ENCODE measurements at places on chromosomes 16 and 17.
A peak's percentile ranks its signal among the peaks of the same experiment; 100 is the strongest.

- no peak for DNase-seq
Observed at GRCh38 chr16:84481051-84481735, 23.3 kb downstream of the MEAK7 start.

GRCh38 chr17:81374890-81375289 lies 20.4 kb upstream of the BAHCC1 start:
- no peak for DNase-seq

DNA sequence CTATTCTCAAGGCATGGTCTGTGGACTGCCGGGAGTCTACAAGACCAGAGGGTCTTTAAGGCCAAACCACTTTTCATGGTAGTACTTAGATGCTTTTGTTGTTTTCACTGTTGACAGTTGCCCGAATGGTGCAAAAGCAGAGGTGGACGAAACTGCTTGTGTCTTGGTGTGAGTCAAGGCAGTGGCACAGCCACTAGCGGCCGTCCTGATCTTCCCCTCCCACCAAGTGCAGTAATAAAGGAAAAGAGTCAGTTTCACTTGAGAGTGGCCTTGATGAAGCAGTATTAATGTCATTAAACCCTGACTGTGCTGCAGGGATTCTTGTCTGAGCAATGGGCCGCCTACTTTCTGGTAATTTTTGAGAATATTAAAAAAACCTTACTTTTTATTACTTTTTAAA lies 109.1 kb downstream of the PRKCA start:
- no peak for DNase-seq

DNA sequence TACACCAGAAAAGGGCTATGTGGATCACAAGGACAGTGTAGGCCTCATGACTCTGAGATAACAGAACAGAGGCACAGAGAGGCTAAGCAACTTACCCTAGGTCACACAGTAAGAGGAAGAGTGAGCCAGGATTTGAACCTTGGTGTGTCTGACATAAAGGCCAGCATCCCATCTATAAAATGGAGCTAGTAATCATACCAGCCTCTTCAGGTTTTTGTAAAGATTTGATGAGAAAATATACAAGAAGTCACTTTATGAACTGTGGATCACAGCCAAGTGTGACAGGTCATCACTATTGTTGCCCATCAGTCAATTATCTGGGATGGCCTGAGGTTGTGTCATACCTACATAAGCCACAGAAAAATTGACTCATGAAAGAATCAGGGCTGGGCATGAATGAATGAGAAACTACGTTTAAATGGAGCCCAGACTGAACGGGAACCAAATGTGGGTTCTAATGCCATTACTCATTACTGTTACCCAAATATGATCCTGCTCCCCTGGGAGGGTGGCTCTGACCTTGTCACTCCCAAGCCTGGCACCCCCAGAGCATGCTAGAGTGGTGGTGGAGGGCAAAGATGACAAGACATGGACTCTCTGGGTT lies 21.0 kb downstream of the FBXO39 start:
- DNase-seq = no peak

GRCh38 chr16:71670537-71670936 lies 44.6 kb downstream of the MARVELD3 start:
- no peak for DNase-seq

DNA sequence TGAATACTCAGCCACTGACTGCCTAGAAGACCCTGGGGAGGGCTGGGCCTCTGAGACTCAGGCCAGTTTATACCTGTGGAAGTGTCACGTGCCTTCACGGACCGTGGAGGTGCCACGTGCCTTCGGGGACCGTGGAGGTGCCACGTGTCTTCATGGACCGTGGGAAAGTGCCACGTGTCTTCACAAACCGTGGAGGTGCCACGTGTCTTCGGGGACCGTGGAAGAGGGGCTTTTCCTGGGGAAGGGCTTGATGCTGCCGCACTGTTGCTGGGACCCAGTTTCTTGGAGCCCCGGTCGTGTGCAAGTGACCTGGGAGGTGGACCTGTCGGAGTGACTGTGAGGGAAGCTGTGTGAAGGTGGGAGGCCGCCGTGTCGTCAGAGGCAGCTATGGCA lies 166.2 kb downstream of the BANP start:
- no peak for DNase-seq

- no peak for DNase-seq
Observed at GRCh38 chr16:13067648-13068047, 166.2 kb downstream of the SHISA9 start.

- DNase-seq = no peak
Observed at GRCh38 chr17:40219594-40220338, 662 bp downstream of the WIPF2 start.

- DNase-seq = peak; percentile 36
Observed at GRCh38 chr17:43940630-43941029, 1.6 kb downstream of the PPY start.

GRCh38 chr16:69939821-69940585 lies 11.1 kb upstream of the CLEC18A start:
- no peak for DNase-seq

GRCh38 chr17:13702266-13702665 lies 100.5 kb upstream of the HS3ST3A1 start:
- DNase-seq = no peak

DNA sequence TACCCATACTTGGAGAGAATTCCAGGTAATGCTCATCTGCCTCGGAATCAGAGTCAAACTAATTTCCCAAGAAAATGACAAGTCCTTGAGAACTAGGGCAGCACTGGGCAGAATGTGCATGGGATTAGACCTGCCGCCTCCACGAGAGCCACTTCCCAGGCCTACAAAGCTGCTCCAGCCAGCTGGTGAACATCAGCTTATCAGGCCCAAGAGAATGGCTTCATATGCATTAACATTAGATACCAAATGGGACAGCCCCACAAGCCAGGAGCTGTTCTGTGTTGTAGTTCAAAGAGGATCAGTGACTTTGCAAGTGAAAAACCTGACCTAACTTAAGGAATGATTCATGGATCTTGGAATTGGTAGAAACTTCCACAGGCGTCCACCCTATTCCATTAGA lies 203.3 kb downstream of the CYLD start:
- DNase-seq = no peak

DNA sequence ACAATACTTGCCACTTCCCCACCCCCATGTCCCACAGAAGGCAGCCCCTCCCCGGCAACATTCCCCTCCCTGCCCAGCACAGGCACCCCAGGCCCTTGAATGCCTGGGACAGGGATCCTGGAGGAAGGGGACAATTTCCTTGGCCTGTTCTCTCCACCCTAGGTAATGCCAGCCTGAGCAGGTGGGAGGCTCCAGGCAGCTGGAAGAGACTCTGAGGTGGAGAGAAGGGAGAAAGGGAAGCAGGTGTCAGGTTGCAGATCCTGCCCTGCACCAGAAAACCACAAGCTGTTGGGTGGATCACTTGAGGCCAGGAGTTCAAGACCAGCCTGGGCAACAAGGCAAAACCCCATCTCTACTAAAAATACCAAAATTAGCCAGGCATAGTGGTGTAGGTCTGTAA lies 8.9 kb downstream of the MPP2 start:
- DNase-seq = no peak

- no peak for DNase-seq
Observed at GRCh38 chr16:78689536-78689935, 590.1 kb downstream of the WWOX start.

DNA sequence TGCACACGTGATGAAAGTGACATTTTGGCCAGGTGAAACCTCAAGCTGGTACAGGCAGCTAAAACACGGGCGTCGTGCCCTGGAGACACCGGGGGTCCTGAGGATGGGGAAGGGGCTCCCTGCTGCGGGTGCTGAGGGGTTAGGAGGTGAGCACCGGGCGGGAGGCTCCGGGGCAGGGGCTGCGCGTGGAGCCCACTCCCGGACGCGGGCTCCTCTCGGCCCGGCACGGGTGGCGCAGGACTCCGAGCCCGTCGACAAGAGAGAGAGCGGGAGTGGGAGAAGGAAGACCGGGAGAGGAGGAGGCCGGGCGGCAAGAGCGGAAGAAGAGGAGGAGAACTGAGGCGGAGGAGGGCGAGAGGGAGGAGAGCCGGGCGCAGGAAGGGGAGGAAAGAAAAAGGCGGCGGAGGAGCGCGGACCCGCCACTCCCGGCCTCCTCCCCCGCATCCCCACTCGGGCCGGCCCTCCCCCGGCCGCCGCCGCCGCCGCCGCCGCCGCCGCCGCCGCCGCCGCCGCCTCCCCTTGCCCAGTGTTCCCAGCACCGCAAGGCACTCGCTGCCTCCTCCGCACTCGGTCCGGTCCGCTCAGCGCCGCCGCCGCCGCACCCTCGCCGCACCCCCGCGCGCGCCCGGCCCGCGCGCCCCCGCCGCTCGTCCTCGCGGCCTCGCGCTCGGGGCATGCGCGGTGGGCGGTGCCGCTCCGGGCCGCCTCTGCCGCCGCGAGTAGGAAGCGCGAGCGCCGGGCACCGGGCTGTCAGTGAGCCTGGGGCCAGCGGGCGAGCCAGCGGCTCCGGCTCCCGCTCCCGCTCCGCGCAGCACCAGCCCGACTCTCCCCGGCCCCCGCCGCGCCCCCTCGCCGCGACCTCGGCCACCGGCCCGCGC lies at the start of gene PRKCA:
TSS of gene PRKCA (plus strand) at position 750 of the 878 bp plus-strand sequence.
- peak; percentile 54 for DNase-seq

GRCh38 chr16:9681508-9681907 lies 500.7 kb downstream of the GRIN2A start:
- no peak for DNase-seq

DNA sequence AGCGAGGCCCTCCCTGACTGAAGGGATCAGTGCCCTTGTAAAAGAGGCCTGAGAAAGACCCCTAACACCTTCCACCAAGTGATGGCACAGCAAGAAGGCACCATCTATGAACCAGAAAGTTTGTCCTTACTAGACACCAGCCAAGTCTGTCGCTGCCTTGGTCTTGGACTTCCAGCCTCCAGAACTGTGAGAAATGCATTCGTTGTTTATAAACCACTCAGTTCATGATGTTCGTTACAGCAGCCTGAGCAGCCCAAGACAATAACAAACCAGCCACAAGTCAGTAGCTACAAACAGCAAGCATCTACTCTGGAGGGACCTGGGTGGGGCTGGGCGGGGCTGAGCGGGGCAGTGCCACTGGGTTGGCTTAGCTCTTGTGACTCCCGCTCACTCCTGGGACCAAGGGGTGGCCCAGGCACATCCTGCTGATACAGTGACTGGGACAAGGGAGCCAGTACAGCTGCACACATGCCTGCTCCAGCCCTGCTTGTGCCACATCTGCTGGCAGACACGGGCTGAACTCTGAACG lies 234.9 kb downstream of the IRF8 start:
- DNase-seq = no peak

GRCh38 chr17:2795441-2796163 lies 636 bp upstream of the RAP1GAP2 start:
- no peak for DNase-seq

DNA sequence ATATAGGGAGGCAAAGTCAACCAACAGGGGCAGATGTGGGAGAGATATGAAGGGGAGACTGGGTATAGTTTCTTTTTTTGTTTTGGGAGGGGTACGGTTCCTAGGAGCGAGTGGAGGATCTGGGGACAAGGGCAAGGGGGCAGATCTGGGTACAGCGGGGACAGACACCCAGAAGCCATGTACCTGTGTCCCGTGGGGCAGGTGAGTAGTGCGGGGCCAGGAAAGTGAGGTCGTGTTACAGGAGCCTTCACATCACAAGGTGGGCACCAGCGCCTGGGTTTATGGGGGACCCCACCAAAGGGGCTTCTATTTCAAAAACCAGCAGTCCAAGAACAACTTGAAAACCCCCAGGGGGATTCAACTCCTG lies 11.5 kb downstream of the LITAF start:
- DNase-seq = no peak

- DNase-seq = no peak
Observed at GRCh38 chr17:43431714-43432523, 33.1 kb downstream of the ARL4D start.

GRCh38 chr16:48897698-48898205 lies 287.8 kb upstream of the N4BP1 start:
- DNase-seq = no peak

DNA sequence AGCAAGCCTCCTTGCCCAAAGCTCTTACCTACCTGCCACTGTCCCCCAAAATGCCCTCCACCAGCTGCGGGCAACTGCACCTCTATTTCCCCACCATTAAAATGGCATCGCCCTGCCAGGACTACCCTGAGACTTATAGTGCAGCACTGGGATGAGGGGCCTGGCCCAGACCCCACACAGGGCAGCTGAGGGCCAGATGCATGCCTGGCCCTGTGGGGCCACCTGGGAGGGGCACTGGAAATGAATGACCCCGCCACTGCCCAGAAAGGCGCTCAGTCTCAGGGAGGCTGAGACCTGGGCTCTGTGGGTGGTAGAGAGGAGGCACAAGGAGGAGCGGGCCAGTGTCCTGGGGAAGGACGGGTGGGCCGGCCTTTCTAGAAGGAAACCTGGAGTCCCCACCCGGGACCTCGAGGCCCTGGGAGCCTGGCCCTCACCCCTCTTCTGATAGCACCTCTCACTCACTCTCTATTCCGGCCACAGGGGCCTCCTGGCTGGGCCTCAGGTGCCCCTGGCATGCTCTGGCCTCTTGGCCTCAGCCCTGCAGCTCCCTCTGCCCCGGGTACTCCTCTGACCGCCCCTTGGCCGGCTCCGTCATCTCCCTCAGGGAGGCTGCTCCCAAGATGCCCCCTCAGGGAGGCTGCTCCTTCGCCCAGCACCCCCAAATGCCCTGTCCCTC lies 26.9 kb downstream of the KATNB1 start:
- no peak for DNase-seq

DNA sequence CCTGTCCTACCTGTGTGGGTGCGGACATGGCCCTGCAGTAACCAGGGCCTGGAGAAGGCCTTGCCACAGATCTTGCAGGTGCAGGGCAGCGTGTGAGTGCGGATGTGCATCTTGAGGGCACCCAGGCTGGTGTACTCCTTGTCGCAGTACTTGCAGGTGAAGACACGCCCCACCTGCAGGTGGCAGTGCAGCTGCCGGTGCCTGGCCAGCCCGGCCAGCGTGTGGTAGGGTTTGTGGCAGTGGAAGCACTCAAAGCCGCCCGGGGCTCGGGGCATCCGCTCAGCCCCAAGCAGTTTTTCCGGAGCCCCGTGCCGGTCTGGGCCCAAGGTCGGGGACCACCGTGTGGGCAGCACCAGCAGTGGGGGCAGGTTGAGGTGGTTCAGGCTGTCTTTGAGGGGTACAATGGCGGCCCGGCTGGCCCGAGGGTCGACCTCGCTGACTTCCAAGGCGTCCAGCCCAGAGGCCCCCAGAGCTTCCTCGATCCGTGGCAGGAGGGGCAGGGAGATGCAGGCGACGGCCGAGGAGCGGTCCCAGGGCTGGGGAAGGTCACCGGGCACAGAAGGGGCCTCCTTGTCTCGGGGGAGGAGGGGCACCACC lies 5.1 kb downstream of the SNAI3 start:
- no peak for DNase-seq

- DNase-seq = no peak
Observed at GRCh38 chr16:88471575-88471974, 18.5 kb downstream of the ZFPM1 start.

DNA sequence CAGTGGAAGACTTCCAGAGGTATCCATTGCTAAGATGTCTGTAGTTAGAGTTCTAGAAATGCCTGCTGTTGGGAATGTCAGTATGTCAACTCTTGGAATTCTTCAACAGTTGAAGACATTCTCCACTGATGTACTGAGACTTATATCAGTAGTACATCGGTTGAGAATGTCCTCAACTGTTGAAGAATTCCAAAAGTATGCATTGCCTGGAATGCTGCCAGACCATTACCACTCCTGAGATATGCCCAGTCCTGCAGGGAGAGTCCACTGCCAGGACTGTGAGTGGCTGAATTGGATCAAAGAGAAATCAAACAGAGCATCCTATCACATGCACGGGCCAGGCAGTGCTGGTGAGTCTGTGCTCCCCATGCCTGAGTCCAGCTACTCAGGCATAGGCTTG lies 42.0 kb downstream of the IL21R start:
- no peak for DNase-seq

GRCh38 chr17:62109378-62109902 lies 44.4 kb upstream of the MED13 start:
- DNase-seq = peak; percentile 55
